ENCODE measurements at places on chromosomes 11 and 22.

GRCh38 chr11:134676516-134677287, 264.7 kb upstream of the B3GAT1 start:
- DNase-seq, result no peak

DNA sequence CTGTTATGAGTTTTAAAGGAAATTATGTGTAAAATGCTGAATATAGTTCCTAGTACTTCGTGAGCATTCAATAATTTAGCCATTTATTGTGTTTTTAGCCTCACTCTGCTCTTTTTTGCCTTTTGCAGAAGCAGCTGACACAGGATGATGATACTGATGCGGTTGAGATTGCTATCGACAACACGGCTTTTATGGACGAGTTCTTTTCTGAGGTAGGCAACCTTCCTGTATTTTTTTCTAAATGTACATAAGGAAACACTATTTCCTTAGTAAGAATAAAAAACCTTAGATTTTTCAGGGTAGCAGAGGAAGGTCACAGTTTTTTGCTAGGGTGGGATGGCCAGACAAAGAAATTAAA, 17.9 kb downstream of the STX3 start:
- DNase-seq, result no peak

GRCh38 chr11:94602430-94603372, 35.5 kb downstream of the PIWIL4 start:
- DNase-seq, result peak; percentile 19

- no peak for DNase-seq
Observed at GRCh38 chr11:111749646-111750045, 16.5 kb downstream of the PPP2R1B start.

- DNase-seq, result no peak
Observed at GRCh38 chr11:81989093-81989492, 744.6 kb downstream of the FAM181B start.

- no peak for DNase-seq
Observed at GRCh38 chr22:42202669-42203068, 67.8 kb downstream of the TCF20 start.

GRCh38 chr22:31646186-31647019, 15.6 kb downstream of the PISD start:
- DNase-seq, result no peak

- no peak for DNase-seq
Observed at GRCh38 chr11:6637871-6638270, 17.7 kb downstream of the DCHS1 start.

GRCh38 chr11:16787035-16787742, 48.7 kb downstream of the C11orf58 start:
- DNase-seq, result no peak

GRCh38 chr11:108524422-108524821, 26.2 kb upstream of the POGLUT3 start:
- DNase-seq, result no peak

GRCh38 chr11:4095509-4096230, 1.1 kb downstream of the RRM1 start:
- DNase-seq, result no peak

GRCh38 chr11:58513747-58514367, 6.0 kb upstream of the OR5B21 start:
- DNase-seq, result no peak

GRCh38 chr11:77402218-77402556, 71.7 kb downstream of the PAK1 start:
- DNase-seq, result no peak

- DNase-seq, result no peak
Observed at GRCh38 chr11:61948505-61948904, 1.6 kb upstream of the BEST1 start.

DNA sequence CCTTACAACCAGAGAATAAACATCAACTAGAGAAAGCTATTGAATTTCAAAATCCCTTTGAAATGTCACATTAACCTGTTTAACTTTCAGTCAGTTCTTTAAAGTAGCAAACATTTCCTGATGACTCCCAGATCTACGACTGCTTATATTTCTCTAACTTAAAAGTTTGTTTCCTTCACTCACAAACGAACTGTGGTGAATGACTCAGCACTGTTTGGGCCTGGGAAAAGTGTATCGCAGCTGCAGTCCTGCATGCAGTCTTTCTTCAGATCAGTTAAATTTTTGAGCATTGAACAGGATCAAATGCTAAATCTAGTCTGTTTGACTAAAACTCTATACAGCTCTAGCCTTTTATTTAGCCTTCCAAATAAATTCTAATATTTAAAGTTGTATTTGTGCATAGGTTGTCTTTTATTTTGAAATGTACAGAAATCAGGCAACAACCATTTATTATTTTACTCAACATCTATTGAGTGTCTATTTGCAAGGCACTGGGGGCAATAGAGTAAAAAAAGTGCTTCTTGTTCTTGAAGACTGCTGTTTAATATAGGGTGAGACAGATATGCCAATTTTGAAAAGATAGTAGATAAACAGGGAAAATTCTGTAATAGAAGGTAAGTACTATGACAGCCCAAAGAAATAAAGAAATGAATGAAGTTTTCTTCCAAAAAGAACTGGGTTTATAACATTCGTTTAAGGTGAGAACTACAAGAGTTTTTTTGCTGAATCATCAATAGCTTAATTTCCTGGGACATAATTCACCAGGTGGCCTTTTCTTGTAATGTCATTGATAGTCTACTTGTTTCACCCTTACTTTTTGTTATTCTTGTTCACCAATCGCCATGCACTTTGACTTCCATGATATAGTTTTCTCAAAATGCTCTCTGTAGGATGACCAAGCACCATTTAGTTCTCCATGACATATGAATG, 235.4 kb downstream of the METTL15 start:
- DNase-seq, result no peak

GRCh38 chr22:47401592-47401898, 639.1 kb downstream of the TBC1D22A start:
- no peak for DNase-seq

- no peak for DNase-seq
Observed at GRCh38 chr11:20373568-20374209, 10.2 kb downstream of the HTATIP2 start.

GRCh38 chr11:94028436-94028835, 7.3 kb downstream of the HEPHL1 start:
- DNase-seq, result no peak

DNA sequence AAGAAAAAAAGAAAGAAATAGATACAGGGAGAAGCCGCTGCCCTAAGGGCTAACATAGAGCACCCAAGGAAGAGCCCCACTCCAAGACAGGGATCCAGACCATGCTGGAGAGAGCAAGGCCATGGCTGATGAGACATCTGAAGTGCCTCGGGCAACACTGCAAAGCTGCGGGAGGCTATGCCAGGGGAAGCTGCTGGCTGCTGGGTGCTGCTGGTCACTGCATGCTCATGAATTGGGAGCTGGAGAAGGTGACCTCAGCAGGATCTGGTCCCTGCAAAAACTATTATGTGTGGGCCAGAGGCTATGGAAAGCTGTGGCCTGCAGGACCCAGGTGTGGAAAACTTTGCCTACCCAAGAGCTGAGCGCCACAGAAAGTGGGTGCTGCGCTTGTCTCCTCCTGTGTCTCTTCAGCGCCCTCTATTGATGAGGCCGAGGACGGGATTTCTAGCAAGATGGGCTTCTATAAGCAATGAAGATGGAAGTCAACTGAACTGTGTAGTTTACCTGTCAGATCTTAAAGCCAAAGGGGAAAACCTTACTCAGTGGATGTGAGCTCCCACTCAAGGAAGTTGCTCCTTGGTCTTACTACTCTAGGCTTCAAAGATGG, 17.3 kb upstream of the SLC29A2 start:
- DNase-seq, result no peak

DNA sequence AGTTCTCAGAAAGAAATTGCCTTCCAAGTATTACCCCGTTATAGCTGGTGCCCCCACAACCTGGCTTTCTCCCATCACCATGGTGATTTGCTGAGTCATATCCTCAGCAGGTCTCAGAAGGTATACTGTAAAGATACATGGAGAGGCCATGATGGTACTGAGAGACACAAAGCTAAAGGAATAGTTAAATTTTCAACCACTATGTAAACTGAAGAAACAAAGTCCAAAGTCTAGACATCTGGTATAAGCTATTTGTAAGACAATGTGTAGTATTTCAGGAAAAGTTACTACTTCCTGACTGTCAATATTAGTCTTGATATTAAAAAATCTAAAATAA, 377.1 kb downstream of the DCDC1 start:
- DNase-seq, result no peak

GRCh38 chr22:50316114-50317065, 8.9 kb upstream of the PLXNB2 start:
- no peak for DNase-seq

DNA sequence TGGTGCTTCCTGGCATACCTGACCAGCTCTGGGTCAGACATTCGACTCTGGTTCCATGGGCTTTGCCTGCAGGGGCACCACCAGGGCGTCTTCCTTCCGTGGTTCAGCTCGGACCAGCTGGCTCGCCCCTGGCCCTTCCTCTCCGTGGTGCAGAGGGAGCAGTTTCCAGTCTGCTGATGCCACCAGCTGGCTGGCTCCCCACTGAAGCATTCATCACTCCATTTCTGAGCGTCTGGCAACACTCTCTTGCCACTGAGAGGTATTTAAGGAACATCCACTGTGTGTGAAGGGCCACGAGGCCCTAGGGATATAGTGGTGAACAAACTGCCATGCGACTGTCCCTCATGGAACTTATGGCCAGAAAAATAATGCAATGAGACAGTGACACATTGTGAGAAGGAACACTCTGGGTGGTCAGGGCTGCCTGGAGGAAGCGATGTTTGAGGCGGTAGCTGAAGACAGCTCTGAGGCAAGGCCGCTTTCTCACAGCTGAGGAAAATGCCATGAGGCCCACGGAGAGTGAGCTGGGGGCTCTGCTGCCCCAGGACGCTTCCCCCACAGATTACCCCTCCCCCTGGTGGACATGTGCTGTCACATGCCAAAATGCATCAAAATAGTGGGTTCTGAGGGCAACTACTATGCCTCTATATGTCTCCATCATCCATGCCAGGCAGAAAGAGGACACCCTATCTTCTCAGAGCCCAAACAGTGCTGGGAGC, 44.9 kb upstream of the ARFGAP3 start:
- no peak for DNase-seq

DNA sequence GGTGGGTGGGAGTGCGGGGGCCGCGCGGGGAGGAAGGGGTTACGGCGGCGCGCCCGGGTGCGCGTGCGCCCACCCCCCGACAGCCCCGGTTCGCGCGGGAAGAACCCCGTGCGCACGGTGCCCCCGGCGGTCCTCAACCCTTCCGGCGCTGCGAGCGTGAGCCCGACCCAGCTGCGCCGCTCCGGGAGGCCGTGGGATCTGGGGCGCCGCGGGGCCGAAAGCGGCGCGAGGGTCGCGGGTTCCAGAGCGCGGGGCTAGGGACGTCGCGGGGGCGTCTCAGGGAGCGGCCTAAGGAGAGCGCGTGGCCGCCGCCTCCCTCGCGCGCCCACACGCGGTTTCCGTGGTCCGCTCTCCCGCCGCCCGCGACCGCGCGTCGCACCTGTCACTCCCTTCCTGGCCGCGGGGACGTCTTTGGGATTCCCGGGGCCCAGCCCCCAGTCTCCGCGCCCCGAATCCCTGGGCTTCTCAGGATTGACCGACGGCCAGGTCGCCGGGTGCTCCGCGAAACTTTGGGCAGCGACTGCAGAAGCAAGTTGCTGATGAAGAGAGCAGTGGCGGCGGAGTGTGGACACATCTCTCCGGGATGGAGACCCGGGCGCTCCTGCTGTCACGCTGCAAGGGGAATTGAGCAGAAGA, 582 bp downstream of the SREBF2 start:
- peak; percentile 41 for DNase-seq

- DNase-seq, result no peak
Observed at GRCh38 chr11:17164361-17165246, 43.2 kb downstream of the PIK3C2A start.

All from GM12891 (cell line).